ENCODE measurements at places on chromosomes 1 and 21.

DNA sequence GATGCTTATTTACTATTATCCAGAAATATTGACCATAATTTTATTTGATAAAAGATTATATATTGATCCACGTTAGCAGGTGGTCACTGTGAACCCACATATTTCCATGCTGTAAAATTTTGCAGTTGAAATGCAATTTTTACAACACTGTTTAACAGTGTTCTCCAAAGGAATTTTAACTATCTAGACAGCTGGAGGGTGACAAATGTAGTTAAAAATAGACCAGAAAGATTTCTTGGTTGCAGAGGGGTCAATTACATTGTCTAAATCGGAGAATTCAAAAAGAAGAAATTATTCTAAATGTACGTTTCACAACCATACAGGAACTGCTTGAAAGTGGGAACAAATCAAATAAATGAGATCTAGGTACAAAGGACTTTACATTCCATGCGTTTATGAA is 625.2 kb upstream of the NCAM2 start:
- DNase-seq = no peak

DNA sequence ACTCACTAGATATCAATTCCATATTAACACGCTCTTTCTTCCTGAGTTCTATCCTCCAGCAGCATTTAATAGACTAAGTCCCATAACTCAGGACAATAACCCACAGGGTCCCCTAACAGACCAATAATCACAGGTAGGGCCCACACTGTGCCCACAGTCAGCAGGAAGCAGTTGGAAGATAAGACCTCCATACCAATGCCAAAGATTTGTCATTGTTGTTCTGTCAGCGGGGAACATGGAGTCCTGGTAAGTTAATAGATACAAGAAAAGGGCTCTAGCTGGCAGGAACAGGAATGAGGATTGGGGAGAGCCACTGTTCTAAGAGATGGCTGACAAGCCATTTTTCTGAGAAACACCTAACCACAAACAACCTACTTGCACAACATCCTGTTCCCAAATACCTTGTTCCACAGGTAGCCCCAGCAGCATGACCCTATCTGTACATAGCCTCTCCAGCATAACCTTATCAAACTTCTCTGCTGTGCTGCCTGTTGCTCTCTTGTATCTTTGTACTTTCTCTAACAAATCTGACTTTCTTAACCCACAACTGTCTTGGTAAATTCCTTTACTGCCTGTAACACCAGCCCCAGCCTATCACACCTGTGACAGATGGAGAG is 142.0 kb upstream of the KCNJ15 start:
- DNase-seq = no peak

- DNase-seq = peak; percentile 86
These were observed at the start of gene PTP4A2 for GRCh38 chr1:31938184-31938975. Gene PTP4A2 (minus strand): TSS chr1:31938368. CDS start chr1:31919065, 19,303 bp downstream.

DNA sequence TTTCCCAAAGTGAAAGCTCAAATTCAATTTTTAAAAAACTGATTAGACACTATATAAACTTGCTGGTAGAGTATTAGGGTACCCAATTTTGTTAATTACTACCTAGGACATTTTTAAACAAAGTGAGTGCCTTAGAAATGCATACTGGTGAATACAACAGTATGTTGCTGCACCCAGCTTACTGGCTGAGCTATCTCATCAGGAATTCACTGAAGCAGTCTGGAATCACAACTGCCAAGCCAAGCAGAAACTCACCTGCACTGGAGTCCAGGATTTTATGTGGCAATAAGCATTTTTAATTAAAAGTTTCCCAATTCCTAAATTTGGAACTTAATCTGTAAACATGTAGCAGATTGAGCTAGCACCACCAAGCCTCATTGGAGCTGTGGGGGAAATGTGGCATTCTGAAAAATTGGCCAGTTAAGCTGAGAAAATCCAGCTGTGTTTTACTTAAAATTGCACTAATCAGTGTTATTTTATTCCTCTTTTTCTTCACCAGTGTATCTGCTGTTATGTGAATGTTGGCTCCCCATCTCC is 61.8 kb downstream of the CLEC20A start:
- DNase-seq = no peak

DNA sequence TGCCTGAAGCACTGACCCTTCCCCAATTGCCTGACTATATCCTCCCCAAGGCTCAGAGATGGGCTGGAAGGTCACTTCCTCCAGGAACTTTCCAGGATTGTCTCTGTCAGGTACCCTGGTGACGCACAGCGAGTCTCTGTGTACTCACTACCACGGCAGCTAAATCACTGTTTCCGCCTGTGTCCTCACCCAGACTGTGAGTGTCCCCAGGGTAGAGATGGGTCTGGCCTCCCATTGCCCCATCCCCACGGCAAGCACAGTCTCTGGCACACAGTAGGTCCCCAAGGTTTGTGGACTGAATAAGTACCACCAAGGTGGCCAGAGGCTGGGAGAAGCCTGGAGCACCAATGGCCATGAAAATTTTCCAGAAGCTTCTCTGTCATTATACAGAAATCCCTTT is 93.8 kb upstream of the RUNX3 start:
- no peak for DNase-seq

DNA sequence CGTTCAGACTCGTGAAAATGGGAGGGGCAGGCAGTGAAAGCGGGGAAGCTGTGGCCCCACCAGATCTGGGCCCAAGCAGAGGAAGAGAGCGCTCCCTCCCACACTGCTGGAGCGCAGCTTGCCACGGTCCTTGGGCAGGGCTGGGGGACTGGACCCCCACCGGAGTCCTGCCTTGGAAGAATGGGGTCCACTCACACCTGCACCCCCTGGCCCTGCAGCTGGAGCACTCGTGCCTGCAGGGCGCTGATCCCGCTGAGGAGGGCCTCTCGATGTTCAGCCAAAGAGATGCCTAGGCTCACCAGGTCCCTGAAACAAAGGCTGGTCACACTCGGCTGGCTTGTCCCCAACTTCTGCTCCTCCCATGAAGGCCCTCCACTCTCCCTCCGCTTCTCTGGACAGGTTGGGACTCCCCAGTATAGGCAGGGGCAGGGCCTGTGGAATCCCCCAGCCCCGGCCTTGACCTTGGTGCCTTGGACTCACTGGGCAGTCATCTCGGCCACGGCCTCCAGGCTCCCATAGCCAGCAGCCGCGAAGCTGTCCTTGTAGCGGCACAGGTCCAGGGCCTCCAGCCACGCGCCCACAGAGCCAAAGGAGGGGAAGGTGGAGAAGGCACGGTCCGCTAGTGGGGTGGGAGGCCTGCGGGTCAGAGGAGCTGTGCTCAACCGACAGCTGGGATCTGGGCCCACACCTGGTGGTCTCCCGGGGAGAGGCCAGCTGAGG is 26.0 kb downstream of the CDCA8 start:
- no peak for DNase-seq

DNA sequence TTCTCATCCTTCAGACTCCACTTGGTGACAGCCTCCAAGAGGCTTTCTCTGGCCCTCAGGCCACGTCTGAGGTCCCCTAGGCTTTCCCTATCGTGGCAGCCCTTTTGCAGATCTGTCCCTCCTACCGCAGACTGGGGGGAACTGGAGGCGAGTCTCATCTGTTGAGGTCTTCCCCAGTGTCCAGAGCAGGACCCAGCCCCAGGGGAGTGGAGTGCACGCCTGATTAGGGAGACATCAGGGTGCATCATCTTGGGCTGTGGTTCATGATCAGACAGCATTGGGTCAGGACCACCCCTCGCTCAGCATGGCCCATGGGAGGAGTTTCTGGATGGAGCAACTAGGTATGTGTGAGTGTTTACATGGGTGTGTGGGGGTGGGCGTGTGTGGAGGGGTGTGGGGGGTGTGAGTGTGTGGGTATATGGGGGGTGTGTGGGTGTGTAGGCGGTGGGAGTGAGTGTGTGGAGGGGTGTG is 8.5 kb upstream of the MATN1 start:
- DNase-seq = no peak

DNA sequence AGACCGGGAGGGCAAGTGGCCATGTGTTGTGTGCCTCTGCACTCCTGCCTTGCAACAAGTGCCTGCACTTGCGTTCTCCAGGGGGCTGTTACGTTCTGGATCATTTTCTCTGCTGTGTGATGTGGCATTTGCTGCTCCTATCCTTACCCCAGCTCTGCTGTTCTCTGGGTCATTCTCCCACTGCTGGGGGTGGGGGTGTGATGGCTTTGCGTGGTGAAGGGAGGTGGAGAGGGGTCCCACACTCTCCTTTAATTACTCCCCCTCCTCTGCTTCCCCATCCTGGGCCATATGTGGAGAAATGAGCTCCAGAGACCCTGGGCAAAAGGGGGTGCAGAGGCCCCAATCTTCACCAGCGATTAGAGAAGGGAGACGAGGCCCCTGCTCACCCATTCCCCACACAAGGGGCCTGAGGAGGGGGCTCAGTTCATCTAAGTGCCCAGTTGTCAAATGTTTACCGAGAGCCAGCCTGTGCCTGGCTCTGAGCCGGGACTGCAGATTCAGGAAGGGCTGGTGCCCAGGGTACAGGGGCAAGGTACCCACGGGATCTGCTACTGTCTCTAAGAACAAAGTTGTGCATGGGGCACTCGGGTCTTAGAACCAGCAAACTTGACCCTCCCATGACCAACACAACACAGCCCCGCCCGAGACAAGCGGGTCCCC is 355.4 kb downstream of the PTPRU start:
- DNase-seq = no peak

DNA sequence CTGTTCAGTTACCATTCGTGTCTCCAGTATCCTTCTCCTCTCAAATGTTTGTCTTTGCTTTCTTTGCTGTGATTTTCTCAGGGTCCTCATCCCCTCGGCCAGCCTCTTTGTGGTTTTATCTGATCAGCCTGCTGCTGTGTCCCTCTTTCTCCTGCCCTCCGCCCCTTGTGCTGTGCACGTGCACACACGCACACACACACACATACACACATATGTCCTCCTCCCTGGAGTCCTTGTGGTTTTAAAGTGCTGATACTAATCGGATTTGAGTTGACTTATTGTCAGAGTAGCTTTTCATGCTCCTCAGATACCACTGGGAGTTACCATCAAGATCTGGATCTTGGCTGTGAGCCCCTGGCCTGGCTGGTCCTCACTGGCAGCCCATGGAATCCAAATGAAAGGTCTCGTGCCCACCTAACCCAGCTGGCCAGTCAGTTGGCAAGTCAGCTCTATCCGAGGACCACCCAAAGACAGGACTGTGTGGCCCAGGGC is 34.1 kb downstream of the QSOX1 start:
- DNase-seq = no peak

- no peak for DNase-seq
These were observed 8.8 kb downstream of the NOL9 start for GRCh38 chr1:6545276-6546112.

DNA sequence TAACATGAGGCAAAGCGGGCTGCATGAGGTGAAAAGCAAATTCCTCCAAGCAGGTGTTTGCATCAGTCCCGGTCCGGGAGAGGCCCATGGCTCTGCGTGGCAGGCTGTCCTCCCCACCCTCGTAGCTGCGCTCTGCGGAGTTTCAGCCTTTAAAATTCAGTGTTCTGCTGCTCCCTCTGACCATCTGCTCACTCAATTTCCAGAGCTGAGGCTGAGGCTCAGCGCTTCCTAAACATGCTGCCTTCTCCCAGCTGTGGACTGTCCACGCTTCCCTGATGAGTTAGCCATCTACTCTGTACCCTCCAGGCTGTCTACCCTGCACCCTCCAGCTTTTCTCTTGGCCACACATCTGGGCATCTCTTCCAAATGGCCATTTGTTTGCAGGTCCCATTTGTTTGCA is 87.7 kb downstream of the KCNJ6 start:
- no peak for DNase-seq

DNA sequence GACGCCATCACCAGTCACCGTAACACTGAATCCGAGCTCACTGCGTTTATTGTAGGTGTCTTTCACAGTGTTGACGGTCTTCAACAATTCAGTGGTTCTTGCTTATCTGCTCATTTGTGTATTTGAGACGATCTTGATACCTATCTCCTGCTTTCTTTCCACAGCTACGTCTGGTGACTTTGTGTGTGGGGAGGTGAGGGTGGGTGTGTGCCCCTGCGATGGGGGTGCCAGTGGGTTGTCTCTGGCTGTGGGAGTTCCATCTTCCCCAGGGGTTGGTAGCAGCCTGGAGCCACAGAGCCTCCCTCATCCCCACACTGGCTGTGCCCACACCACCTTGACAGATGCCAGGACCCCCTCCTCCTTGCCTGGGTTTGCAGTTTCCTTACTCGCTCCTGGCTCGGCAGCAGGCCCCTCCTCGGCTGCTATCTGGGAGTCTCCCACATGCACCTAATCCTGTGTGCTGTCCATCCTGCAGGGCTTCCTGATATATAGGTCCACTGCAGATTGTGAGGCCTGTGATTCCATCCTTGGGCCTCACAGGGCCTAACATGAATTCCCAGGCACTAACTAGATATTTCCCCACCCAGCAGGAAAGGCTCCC is 6.3 kb upstream of the PARP1 start:
- DNase-seq = no peak

- DNase-seq = no peak
These were observed 127.3 kb downstream of the HHIPL2 start for GRCh38 chr1:222420633-222421032.

GRCh38 chr1:18541046-18541795 is 60.5 kb downstream of the KLHDC7A start:
- DNase-seq = no peak

GRCh38 chr1:61289232-61290098 is 207.1 kb downstream of the NFIA start:
- DNase-seq = no peak

GRCh38 chr1:74689621-74690363 is 16.2 kb upstream of the ERICH3 start:
- DNase-seq = no peak

DNA sequence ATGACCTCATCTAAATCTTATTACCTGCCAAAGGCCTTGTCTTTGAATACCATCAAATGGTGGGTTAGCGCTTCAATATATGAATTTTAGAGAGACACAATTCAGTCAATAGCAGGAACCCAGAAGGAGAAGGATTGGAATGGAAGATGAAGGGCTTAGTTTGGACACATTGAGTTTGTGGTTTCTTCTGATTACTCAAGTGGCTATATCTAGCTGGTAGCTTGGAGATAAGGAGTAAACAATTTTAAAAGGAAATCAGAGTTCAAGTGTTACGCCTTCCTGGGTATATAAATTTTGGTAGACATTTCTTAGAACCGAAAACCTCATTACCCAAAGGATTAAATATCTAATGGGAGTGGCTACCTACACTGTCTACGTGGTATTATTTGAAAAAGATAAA is 80.2 kb downstream of the RGS2 start:
- no peak for DNase-seq

DNA sequence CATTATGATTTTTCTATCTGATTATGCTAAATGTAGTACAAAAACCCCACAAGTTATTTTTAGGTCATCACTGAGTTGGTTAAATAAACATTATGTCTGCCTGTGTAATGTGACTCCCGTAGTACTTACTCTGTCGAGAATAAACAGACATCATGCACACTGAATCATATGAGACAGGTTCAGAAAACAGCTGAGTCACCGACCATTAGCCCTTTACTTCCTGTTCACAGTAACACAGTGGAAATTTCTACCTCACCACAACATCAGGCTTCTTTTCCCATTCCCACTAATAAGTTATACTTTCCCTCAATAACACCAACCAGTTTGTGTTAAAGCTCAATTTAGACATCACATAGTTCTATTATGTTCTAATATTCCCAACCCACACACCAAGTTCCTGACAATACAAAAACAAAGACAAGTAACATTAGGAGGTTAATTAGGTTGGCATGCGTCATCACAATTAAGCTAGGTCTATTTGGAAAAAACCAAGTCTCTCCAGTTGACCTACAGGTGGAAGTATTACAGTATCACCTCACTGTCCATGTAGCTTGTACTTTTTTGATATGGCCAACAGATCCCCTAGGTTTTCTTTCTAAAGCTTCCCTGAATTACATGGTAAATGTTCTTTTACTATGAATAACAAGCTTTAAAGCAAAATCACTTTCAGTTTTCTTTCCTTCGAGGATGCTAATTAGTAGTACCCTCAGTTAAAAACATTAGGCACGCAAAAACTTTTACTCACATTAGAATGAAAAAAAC is 154.2 kb downstream of the EIF4G3 start:
- DNase-seq = no peak
